ENCODE measurements at places on chromosomes 2 and 18.

DNA sequence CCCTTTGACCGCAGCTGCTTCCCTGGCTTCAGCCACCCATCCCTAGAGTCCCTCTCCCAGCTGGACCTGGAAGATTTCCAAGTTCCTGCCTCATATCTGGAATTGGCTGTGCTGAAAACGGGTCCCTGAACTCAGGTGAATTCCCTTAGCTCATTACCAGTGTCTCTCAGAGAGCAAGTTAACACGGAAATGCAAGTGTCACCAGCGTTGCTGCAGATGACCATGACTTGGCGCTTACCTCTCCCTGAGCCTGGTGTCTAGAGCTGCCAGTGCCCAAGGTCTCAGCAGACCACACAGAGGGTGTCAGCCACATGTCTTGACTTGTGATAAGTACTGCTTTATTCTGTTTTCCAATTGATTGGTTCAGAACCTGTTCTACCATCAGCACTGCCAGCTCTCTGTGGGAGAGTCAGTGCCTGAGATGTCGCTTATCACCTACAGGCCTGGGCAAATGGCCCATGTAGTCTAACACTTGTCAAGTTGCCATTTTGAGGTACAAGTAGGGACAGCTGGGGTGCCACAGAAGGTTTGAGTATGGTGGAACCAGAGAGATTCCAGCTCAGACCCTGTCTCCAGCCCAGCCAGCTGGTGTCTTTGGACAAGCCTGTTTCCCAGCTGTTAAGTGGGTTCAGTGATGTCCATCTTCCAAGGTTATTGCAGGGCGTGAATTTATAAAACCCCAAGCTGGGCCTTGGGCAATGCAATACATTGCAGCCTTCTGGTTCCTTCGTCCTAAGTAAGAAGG is 48.7 kb downstream of the LYPD1 start:
- DNase-seq = no peak

DNA sequence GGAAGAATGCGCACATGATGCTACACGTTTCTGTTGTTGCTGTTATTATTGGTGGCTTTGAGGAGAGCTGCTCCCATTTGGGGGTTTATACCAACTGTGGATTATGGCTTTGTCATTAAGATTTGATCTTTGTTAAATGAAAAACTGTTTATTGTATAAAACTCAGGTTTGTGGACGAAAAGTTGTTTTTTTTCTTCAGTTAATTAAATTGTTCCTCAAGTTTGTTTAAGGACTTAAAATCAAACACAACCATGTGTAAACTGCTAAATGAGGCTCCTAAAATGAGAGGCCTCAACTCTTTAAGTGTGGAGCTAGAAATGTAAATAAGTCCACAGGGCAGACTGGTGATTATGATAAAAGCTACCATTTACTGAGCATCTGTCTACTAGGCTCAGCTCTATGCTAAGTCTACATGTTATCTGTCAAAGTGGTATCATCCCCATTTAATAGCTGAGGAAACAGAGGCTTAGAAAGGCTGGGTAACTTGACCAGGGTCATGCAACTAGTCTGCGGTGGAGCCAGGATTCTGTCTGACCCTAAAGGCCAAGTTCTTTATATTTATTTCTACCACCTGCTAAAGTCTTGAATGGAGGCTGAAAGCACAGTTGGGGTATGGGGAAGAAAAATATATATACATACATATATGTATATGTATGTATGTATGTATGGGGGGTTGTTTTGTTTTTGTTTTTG is 4.1 kb downstream of the MYCN start:
- no peak for DNase-seq

DNA sequence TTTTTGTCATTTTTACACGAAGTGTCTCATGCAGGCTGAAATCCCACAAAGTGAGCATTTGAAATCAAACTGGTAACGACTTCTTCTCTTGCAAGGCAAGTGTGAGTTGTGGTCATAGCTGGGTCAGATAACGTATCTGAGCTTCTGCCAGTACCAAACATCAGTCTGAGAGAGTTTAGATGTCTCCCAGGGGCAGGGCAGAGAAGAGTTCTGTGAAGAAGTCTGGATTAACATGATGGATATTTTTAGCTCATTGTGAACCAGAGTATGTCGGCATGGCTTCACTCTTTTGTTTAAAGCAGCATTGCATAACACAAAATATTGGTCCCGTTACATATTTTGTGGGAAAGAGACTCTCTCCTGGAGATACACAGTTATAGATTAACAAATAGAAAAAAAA is 655.5 kb upstream of the KLHL29 start:
- no peak for DNase-seq

- no peak for DNase-seq
Observed at GRCh38 chr2:110216803-110217202, 4.5 kb upstream of the MTLN start.

GRCh38 chr2:175552902-175553301 is 371.4 kb upstream of the ATP5MC3 start:
- DNase-seq = no peak

- DNase-seq = no peak
Observed at GRCh38 chr2:189178726-189179569, 613 bp downstream of the COL5A2 start.

GRCh38 chr18:8830067-8831060 is 125.0 kb downstream of the MTCL1 start:
- no peak for DNase-seq

DNA sequence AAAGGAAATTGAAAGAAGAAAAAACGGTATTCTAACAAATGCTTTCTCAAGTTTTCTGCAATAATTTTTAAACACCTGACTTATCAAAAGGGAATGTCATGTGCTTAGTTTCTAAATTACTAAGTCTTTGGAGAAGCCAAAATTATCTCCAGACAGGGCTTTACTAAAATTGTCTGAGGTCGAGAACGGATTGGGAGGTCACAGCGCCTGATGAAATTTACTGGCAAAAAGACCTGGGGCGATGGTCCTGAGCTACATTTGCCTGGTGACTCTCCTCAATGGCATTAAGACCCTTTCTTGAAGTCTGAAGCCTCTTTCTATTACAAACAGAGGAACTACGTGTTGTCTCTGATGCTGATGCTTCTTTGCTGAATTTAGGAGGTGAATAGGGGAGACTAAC is 291.8 kb upstream of the SESTD1 start:
- no peak for DNase-seq

- no peak for DNase-seq
Observed at GRCh38 chr2:46845542-46846486, 69.8 kb downstream of the MCFD2 start.

GRCh38 chr2:238160206-238161129 is 1.7 kb downstream of the ERFE start:
- DNase-seq = peak; percentile 21

GRCh38 chr18:50466634-50467033 is 91.8 kb downstream of the SKA1 start:
- no peak for DNase-seq

- DNase-seq = no peak
Observed at GRCh38 chr2:221555494-221555846, 16.6 kb downstream of the EPHA4 start.

GRCh38 chr2:238742066-238742465 is 105.8 kb upstream of the TWIST2 start:
- DNase-seq = no peak

DNA sequence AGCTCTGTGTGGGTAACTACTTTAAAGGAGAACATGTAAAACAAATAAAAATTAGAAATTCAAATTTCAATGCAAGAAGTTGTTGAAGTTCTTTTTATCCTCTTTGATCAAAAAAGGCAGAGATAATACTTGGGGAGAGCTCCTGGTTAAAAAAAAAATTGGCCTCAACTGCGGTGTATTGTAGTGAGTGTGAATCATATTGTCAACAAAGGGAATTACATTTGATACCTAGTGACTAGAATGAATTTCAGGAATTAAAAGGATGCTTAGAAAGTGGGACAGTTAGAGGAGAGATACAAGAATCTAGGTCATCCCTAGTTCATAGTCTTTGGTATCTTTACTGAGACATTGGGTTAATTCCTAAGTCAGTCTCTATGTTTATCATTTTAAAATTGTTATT is 473.0 kb downstream of the CCDC85A start:
- no peak for DNase-seq

GRCh38 chr2:119126650-119127049 is 31.9 kb downstream of the C1QL2 start:
- peak; percentile 44 for DNase-seq

GRCh38 chr2:179248024-179248348 is 16.6 kb downstream of the SESTD1 start:
- no peak for DNase-seq

GRCh38 chr2:16642088-16642487 is 23.5 kb downstream of the CYRIA start:
- DNase-seq = no peak

- no peak for DNase-seq
Observed at GRCh38 chr2:60406192-60406591, 147.3 kb downstream of the BCL11A start.

DNA sequence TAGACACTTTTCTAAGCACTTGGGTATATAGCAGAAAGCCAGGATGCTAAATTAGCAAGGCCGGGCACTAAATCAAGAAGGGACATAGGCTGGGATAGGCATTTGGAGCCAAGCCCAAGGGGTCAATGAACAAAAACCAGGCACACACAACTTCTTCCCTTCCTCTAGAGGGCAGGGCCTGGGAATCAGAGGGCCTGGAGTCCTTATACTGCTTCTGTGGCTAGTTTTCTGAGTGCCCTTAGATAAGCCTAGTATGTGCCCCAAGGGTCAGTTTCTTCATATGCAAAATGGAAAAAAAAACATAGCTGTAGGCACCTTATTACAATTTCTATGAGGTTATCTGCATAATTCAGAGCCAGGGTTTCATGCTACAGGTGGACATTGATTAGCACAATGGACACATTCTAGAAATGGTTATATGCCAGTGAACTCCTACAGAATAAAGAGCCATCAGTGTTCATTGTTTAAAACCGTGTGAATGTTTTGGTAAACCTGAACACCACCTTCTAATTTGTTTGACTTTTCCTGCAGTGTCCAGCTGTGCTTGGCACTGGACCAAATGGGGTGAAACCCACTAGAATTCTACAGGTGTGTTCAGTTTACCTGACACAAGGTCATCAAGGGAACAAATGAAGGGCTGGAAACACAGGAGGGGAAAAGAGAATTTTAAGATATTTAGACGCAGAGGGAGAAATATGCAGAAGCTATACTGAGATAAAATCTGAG is 49.6 kb downstream of the PAX8 start:
- DNase-seq = no peak

DNA sequence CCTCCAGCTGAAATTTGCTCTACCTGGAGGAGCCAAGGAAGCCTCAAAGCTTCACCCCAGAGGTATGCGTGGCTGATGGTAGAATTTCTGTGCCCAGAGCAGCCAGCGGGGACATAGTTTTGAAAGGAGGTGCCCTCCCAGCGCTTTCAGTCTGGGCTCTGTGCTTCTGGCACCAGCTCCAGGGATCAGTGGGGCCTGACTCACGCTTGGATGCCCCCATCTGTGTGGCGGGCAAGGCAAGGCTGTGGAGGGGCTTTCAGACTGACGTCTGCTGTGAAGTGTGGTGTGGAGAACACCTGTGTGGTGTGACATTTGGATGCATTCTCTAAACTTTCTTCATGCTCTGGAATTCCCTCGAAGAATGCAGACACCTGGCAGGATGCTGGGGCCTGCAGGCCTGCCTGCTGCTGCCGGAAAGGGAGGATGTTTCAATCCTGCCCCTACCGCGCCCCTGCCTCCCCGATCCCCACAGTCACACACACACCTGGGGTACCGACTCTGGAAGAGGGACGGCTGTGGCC is 84.1 kb downstream of the CTIF start:
- DNase-seq = no peak

- no peak for DNase-seq
Observed at GRCh38 chr18:59918320-59918755, 18.5 kb downstream of the PMAIP1 start.

DNA sequence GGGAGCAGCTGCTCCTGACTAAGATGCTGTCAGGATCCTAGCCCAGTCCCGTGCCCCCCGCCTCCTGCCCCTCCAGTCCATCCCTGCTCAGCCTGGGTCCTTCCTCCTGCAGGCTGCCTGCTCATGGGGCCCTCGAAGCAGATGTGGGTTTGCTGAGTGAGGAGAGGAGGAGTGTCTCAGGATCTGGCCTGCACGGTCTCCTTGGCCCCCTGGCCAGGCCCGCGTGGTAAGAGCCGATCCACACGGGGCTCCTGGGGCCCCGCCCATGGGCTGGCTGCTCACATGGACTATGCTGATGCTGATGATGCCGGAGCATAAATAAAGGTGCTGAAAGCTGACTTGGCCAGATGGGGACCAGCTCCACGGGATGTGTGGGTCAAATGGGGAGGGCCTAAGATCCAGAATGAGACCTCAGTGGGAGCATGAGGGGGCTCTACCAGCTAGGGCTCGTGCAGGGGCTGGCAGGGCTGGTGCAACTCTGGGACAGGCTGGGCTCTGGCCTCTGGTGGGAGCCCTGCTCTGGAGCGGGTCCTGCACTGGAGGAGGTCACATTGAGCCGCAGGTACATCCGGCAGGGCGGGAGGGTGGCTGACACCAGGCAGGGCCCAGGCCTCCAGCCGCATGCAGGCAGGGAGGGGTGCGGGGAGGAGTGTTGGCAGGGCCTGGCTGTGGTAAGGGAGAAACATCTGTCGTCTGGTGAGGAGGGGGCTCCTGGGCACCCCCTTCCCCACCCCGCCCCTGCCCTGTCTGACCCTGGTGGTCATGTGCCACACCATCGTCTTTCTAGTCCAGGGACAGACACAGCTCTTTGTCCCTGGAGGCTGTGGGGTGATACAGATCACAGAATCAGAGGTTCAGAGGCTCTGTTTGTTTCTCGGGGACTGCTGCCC is 275.3 kb upstream of the HDAC4 start:
- DNase-seq = no peak
